ENCODE measurements at places on chromosomes 11 and 22. TPM values are rescaled to one million over a fixed set of nuclear protein-coding genes. Genes with fewer than 3 reads are reported as not detected.

C11orf42 gene
- total RNA-seq, result not detected

UPB1 gene
- total RNA-seq, result not detected

SLC25A1 gene
- 171 TPM for total RNA-seq

DBX1 gene
- total RNA-seq, result not detected

GRM5 gene
- total RNA-seq, result 0.11 TPM

OR4D5 gene
- not detected for total RNA-seq

ABTB2 gene
- total RNA-seq, result 2.8 TPM

TRIM49D1 gene
- total RNA-seq, result under 0.01 TPM

SYCE3 gene
- not detected for total RNA-seq

OR52H1 gene
- 1.1 TPM for total RNA-seq

FGF3 gene
- total RNA-seq, result not detected

C11orf58 gene
- total RNA-seq, result 184 TPM

IGF2 gene
- total RNA-seq, result 0.11 TPM

TIGD3 gene
- 0.37 TPM for total RNA-seq

NPAS4 gene
- total RNA-seq, result not detected

C22orf42 gene
- not detected for total RNA-seq

FGF19 gene
- not detected for total RNA-seq

All from uterine smooth muscle cell (primary cell).